Cardiac muscle cell (in vitro differentiated cells and primary cell): ENCODE measurements at places on chromosomes 16 and 17. TPM values are rescaled to one million over a fixed set of nuclear protein-coding genes. Genes with fewer than 3 reads are reported as not detected.

The NOS2 gene
- total RNA-seq, result 0.04 and 0.54 TPM in 2 replicates

- no peaks in the 10 kb centered on the region for H3K36me3 ChIP-seq
- H3K27ac ChIP-seq, result no peak overlapping the region
- no peak overlapping the region for H3K4me3 ChIP-seq
Observed at GRCh38 chr17:55705847-55706246, 16.8 kb downstream of the TMEM100 start.

DNA sequence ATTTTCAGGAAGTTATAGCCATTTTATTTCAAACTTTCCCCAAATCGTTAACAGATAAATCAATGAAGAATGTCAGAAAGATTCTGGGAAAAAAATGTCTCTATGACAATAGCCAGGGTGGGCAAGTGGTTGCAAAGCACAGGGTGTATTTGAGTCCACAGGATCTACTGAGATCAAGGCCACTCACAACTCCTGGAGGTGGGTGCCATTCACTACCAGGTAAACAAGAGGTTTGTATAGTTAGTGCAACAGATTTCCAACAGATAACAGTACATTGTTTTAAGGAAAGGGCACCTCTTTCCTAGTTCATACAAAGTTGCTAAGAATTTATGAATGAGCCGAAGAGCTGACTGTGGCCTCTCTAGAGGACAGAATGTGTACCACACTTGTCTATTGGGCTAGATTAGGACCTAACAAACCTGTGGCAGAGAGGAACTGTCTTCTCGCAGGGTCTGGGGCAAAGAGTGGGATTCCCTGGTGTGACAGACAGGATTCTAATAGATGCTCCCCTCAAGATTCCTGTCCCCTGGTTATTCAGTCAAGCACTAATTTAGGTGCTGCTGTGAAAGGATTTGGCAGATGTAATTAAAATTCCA, 52.0 kb upstream of the ZNF629 start:
- H3K27ac ChIP-seq, result peak overlapping the region; percentile 7
- peaks cover 8% of the 10 kb centered on the region for H3K4me1 ChIP-seq
- no peaks in the 10 kb centered on the region for H3K36me3 ChIP-seq
- H3K4me3 ChIP-seq, result no peak overlapping the region
- no peaks in the 10 kb centered on the region for H3K27me3 ChIP-seq

GRCh38 chr17:65584604-65585521, 23.4 kb upstream of the AXIN2 start:
- no peak overlapping the region for H3K4me3 ChIP-seq
- no peak overlapping the region for H3K27ac ChIP-seq
- no peaks in the 10 kb centered on the region for H3K4me1 ChIP-seq
- H3K36me3 ChIP-seq, result no peaks in the 10 kb centered on the region

GRCh38 chr17:76679239-76679638, 31.5 kb downstream of the MXRA7 start:
- H3K27ac ChIP-seq, result no peak overlapping the region
- H3K36me3 ChIP-seq, result no peaks in the 10 kb centered on the region
- H3K27me3 ChIP-seq, result no peaks in the 10 kb centered on the region
- H3K4me1 ChIP-seq, result peaks cover 22% of the 10 kb centered on the region
- no peak overlapping the region for H3K4me3 ChIP-seq
